CD4-positive, alpha-beta T cell treated with Interleukin-10 for 1 hour (primary cell): ENCODE measurements at places on chromosomes 5 and 9.

DNA sequence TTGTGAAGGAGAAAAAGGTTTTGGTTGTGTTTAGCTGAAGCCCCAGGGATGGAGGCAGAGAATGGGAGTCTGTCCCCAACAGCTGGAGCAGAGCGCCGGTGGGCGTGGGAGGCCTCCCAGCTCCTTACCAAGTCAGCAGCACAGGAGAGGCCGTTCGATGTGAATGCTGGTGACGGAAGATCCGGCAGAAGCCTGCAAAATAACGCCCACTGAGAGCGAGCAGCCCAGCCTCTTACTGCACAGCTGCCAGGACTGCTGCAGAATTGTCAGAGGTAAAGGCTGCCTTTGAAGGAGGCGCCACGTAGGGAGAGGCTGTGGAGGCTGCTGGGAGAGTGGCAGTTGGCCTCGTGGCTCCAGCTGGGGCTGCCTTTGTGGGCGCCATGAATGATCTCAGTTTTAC, 26.2 kb downstream of the ANGPTL2 start:
- no peak for DNase-seq

DNA sequence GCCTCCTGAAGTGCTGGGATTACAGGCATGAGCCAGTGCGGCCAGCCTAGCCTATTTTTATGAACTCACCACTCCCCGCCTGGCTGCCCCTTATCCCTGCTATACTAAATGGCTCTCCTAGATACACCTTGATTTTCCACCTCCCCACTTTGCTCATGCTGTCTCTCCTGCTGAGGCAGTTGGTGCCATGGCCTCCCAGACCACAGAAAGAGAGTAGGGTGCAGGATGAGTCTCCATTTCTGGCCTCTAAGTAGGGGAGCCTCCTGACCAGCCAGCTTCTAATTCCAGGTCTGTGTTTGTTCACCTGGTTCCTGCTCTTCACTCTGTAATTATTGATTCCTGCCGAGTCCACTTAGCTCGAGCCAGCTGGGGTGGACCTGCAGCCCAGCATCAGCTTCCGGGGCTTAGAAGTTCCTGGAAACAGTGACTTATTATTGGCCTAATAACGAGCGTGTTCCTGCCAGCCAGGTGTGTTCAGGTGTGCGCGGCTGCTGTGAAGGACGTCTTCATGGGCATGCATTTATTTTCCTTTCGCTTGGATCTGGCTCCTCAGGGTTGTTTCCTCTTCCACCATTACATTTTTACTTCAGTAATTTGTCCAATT, 34.0 kb downstream of the ZNF618 start:
- no peak for DNase-seq

DNA sequence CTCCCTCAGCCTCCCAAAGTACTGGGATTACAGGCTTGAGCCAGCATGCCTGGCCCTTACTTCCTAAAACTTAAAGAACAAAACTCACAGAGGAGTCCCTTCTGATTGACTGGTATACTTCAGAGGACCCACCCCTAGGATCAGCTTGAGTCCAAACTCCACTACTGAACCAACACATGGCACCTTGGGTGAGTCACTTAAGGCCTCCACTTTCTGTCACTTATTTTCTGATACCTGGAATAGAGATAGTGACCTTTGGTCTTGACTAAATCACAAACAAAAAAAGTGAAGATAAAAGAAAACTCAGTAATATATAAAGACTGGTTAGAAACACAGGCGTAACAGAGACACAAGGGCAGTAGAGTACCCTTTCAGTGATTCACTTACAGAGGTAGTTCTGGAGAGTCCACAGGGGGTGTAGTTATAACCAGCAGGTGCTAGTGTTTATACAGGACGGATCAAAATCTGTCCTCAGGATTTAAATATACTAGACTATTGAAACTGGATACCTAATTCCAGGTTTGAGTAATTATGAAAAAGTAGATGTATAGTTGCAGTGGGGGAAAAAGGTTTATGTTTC, 274.3 kb upstream of the ANKRD55 start:
- DNase-seq: no peak

- no peak for DNase-seq
Measured at GRCh38 chr9:104984948-104985347, 57.0 kb upstream of the ABCA1 start.
